ENCODE measurements at places on chromosomes 1 and 21. TPM values are rescaled to one million over a fixed set of nuclear protein-coding genes. Genes with fewer than 3 reads are reported as not detected.

- H3K4me3 ChIP-seq: no peak overlapping the region
- H3K36me3 ChIP-seq: no peaks in the 10 kb centered on the region
- no peaks in the 10 kb centered on the region for H3K27me3 ChIP-seq
- no peaks in the 10 kb centered on the region for H3K4me1 ChIP-seq
- no peak overlapping the region for H3K27ac ChIP-seq
These were observed 7.1 kb downstream of the GIPC2 start for GRCh38 chr1:78052685-78053405.

- H3K27ac ChIP-seq: no peak overlapping the region
- no peaks in the 10 kb centered on the region for H3K36me3 ChIP-seq
- peaks cover 13% of the 10 kb centered on the region for H3K4me1 ChIP-seq
- H3K4me3 ChIP-seq: no peak overlapping the region
- no peaks in the 10 kb centered on the region for H3K27me3 ChIP-seq
- no peak for DNase-seq
These were observed 2.2 kb downstream of the ITSN1 start for GRCh38 chr21:33644383-33645074.

- no peak overlapping the region for H3K27ac ChIP-seq
- H3K4me1 ChIP-seq: no peaks in the 10 kb centered on the region
- DNase-seq: no peak
- no peaks in the 10 kb centered on the region for H3K36me3 ChIP-seq
- H3K27me3 ChIP-seq: no peaks in the 10 kb centered on the region
These were observed 44.3 kb downstream of the NID1 start for GRCh38 chr1:236020359-236021219.

GRCh38 chr1:171877701-171878100 is 36.4 kb downstream of the DNM3 start:
- no peaks in the 10 kb centered on the region for H3K4me1 ChIP-seq
- no peaks in the 10 kb centered on the region for H3K36me3 ChIP-seq
- H3K27ac ChIP-seq: no peak overlapping the region
- DNase-seq: no peak
- no peaks in the 10 kb centered on the region for H3K27me3 ChIP-seq

DNA sequence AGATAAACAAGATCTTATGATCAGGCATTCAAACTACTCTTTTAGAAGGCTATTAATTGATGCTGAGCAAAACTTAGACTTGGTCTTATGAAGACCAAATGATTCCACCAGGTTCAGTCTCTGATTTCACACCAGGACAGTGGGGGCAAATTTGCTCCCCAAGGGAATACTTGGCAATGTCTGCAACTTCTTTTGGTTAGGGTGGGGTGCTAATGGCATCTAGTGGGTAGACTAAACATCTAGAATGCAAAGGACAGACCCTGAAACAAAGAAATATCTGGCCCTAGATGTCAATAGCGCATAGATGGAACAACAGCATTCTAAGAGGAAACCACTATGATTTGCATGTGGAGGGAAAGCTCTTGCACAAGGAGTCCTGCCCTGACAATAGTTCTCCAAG is 30.6 kb downstream of the DPT start:
- H3K27ac ChIP-seq: no peak overlapping the region
- no peaks in the 10 kb centered on the region for H3K36me3 ChIP-seq
- H3K27me3 ChIP-seq: no peaks in the 10 kb centered on the region
- DNase-seq: no peak
- H3K4me3 ChIP-seq: no peak overlapping the region
- no peaks in the 10 kb centered on the region for H3K4me1 ChIP-seq

DNA sequence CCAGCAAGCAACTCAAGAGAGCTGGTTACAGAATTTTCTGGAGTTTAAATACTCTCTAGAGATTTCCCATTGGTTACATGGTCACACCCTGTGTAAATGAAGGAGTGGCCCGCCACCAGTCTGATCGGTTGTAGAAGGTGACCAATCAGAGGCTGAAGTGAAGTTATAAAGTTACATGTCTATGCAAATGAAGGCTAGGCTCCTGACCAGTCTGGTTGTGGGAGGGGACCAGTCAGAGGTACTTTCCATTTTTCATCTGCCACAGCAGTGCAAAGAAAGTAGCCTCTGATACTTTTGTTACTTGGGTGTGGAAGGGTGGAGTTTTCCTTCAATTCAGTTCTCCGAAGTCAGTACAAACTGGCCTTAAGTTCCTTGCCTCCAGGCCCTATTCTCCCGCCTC is 273.7 kb downstream of the BARHL2 start:
- H3K27me3 ChIP-seq: no peaks in the 10 kb centered on the region
- DNase-seq: no peak
- no peaks in the 10 kb centered on the region for H3K36me3 ChIP-seq

- no peak for DNase-seq
- H3K36me3 ChIP-seq: no peaks in the 10 kb centered on the region
- H3K27ac ChIP-seq: no peak overlapping the region
- H3K4me3 ChIP-seq: no peak overlapping the region
- H3K27me3 ChIP-seq: no peaks in the 10 kb centered on the region
These were observed 54.0 kb downstream of the PGBD5 start for GRCh38 chr1:230371923-230372703.

DNA sequence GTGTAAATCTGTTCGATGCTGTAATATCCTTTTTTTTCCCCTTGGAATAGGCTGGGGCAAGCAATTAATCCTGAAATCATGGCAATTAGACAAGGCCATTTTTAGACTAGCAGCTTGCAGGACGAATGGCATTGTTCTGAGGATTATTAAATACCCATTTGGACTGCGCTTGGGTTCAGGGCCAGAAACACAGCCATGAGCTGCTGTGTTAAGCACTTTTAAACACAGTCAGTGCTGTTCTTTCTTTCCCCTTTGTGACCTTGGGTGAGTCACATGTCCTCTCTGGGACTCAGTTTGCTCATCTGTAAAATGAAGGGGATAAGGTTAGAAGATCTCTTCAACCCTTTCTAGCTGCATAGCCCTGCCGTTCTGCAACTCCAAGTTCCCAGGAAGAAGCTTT is 58.6 kb upstream of the C8B start:
- no peaks in the 10 kb centered on the region for H3K27me3 ChIP-seq
- no peak for DNase-seq
- H3K27ac ChIP-seq: no peak overlapping the region
- no peak overlapping the region for H3K4me3 ChIP-seq

DNA sequence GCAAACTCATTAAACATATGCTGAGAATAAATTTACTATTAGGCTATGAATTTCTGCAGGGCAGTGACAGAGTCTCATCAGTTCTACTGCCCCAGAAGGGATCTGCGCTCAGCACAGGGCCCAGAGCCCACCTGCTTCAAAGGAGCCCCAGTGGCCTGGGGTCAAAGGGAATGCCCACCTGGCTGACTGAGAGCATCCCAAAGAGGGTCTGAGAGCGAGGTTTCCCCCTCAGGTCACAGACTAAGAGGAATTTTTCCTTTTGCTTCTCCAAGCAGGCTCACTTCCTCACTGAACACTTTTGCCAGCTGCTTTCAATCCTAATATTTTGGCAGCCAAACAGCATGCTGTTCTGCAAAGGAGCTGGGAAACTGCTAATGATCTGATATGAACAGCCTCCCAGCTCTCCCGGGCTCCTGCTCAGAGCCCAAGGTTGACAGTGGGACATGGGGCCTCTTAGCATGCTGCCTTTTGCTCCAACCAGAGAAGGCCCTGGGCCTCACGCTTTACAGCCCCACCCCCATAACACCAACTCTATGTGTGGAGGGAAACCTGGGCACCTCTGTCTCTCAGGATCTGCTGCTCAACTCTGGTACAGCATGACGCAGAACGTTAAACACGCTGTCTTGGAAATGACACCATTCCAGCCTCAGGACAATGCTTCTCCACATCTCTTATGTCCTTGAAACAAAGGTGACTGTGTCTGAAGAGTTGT is 70.7 kb upstream of the SYT6 start:
- no peaks in the 10 kb centered on the region for H3K36me3 ChIP-seq
- DNase-seq: no peak
- no peaks in the 10 kb centered on the region for H3K27me3 ChIP-seq
- H3K27ac ChIP-seq: no peak overlapping the region
- H3K4me3 ChIP-seq: no peak overlapping the region

DNA sequence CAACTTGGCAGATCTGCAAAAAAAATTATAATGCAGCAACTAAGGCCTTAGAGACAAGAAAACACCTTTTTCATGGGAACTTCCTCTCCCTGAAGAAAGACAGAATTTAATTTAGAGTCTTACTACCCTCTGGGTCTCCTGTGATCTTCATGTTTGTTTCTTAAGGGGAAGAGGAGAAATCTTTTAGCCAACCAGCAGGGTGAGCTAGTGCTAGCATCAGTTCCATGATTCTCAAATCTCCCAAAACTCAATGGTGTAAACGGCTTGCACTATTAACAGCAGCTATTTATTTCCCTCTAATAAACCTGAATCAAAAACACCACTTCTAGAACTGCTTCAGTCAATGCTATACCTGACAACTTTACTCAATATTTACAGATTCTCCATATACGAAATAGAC is 3.8 kb downstream of the ZNF644 start:
- no peak overlapping the region for H3K27ac ChIP-seq
- no peak overlapping the region for H3K4me3 ChIP-seq
- peaks cover 68% of the 10 kb centered on the region for H3K4me1 ChIP-seq
- no peak for DNase-seq

- no peaks in the 10 kb centered on the region for H3K27me3 ChIP-seq
- H3K4me1 ChIP-seq: peaks cover 30% of the 10 kb centered on the region
- DNase-seq: no peak
- no peak overlapping the region for H3K4me3 ChIP-seq
- H3K27ac ChIP-seq: no peak overlapping the region
These were observed 8.9 kb downstream of the MKNK1 start for GRCh38 chr1:46595127-46595526.

GRCh38 chr1:200165493-200166220 is 138.1 kb downstream of the NR5A2 start:
- H3K4me1 ChIP-seq: no peaks in the 10 kb centered on the region
- no peak overlapping the region for H3K27ac ChIP-seq
- no peaks in the 10 kb centered on the region for H3K27me3 ChIP-seq
- no peaks in the 10 kb centered on the region for H3K36me3 ChIP-seq

GRCh38 chr1:197778366-197778945 is 3.2 kb upstream of the DENND1B start:
- no peak overlapping the region for H3K4me3 ChIP-seq
- no peaks in the 10 kb centered on the region for H3K36me3 ChIP-seq
- no peak overlapping the region for H3K27ac ChIP-seq
- H3K4me1 ChIP-seq: peaks cover 42% of the 10 kb centered on the region
- no peak for DNase-seq
- H3K27me3 ChIP-seq: no peaks in the 10 kb centered on the region

- no peak overlapping the region for H3K27ac ChIP-seq
- H3K27me3 ChIP-seq: no peaks in the 10 kb centered on the region
- no peak for DNase-seq
- peaks cover 73% of the 10 kb centered on the region for H3K4me1 ChIP-seq
- H3K36me3 ChIP-seq: no peaks in the 10 kb centered on the region
- H3K4me3 ChIP-seq: no peak overlapping the region
These were observed 11.0 kb downstream of the TP53BP2 start for GRCh38 chr1:223834660-223835263.

DNA sequence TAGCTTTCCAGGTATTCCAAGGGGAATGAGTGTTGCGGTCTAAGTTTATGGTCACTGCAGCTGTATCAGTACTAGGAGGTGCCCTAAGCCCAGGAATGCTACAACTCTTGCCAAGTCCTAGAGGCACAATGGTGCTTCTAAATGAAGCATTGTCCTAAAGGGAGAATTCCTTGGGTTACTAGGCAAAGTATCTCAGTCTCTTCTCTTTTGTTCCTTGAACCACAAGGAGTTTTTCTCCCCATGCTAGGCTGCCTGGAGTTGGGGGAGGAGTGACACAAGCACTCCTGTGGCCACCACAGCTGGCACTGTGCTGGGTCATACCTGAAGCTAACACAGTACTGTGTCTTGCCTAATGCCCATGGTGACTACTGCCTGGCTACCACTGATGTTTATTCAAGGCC is 50.7 kb downstream of the KMO start:
- no peak overlapping the region for H3K4me3 ChIP-seq
- H3K36me3 ChIP-seq: no peaks in the 10 kb centered on the region
- no peak overlapping the region for H3K27ac ChIP-seq
- H3K4me1 ChIP-seq: no peaks in the 10 kb centered on the region

Gene TRNP1
- total RNA-seq: 0.73 TPM

Gene PROK1
- total RNA-seq: not detected

Gene OR6N1
- total RNA-seq: not detected

Gene AGMAT
- total RNA-seq: 19.7 TPM

Gene LCA5L
- 0.33 TPM for total RNA-seq

Gene ATP6V1G3
- not detected for total RNA-seq

Gene HEATR1
- total RNA-seq: 101 TPM

Gene FAM177B
- total RNA-seq: not detected

Gene TFF1
- not detected for total RNA-seq

Gene FLG
- not detected for total RNA-seq

Gene RGS13
- total RNA-seq: 0.24 TPM

Gene NECTIN4
- 0.09 TPM for total RNA-seq

Gene NBPF4
- total RNA-seq: 0.15 TPM

Gene SIM2
- not detected for total RNA-seq

Gene CD5L
- not detected for total RNA-seq
